ENCODE measurements at places on chromosomes 11 and 22. TPM values are rescaled to one million over a fixed set of nuclear protein-coding genes. Genes with fewer than 3 reads are reported as not detected.

The TOMM22 gene
- 19.3 TPM for total RNA-seq

DNA sequence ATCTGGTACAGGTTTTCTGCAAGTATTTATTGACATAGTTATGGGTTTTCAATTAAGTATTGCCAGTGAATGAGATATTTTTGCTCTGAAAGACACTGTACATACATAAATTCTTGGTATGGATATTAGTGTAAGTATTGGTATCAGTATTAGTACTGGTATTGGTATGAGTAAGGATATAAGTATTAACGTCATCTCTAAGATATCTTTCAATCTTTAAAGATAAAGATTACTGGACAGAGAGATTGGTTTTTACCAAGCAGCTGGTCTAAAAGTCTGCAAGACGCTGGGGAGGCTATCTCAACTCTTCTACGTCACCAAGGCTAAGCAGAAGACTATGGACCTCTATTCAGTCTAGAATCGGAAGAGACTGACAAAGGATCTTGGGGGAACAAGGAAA, 234.5 kb downstream of the NXPE2 start:
- H3K27ac ChIP-seq: no peak overlapping the region
- no peak overlapping the region for H3K4me3 ChIP-seq
- no peaks in the 10 kb centered on the region for H3K36me3 ChIP-seq
- DNase-seq: no peak
- H3K4me1 ChIP-seq: no peaks in the 10 kb centered on the region
- H3K27me3 ChIP-seq: no peaks in the 10 kb centered on the region

The APOL6 gene
- 6.4 TPM for total RNA-seq

DNA sequence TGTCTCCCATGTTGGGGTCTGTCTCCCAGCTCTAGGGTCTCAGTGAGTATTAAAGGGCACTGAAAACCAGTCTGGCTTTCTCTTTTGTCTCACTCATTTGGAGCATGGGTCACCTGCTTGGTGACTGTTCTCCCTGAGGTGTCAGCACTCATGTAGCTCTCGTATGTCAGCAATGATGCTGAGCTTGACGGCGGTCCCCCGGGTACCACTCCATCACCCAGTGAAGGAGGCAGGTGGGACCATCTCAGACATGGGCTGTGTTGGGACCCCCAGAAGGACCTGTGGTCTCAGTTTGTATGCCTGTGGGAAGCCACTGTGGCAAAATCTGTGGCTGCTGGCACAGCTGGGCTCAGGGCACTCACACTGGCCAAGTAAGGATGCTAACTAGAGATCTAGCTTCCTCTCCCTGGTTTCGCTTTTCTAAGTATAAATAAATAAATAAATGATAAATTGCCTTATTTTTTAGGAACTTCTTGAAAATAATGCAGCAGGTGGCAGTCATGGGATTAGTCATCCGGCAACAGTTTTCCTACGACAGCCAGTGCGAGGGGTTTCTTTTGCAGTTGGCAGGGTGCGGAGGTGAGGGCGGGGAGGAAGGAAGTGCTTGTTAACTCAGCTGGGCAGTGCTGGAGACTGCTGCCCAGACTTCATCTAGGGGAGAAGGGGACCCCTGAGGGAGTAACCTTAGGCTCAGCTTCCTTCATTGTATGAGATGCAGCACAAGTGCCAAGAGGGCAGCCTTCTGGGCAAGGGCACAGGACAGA, 48.8 kb downstream of the OSBP2 start:
- no peaks in the 10 kb centered on the region for H3K27me3 ChIP-seq
- H3K27ac ChIP-seq: no peak overlapping the region
- no peak overlapping the region for H3K4me3 ChIP-seq

GRCh38 chr11:35375332-35376117, 43.8 kb downstream of the SLC1A2 start:
- no peaks in the 10 kb centered on the region for H3K27me3 ChIP-seq
- H3K4me1 ChIP-seq: no peaks in the 10 kb centered on the region
- no peaks in the 10 kb centered on the region for H3K36me3 ChIP-seq
- no peak overlapping the region for H3K27ac ChIP-seq
- no peak overlapping the region for H3K4me3 ChIP-seq

GRCh38 chr22:46422896-46423295, 87.4 kb downstream of the TRMU start:
- DNase-seq: no peak
- H3K4me3 ChIP-seq: no peak overlapping the region
- no peaks in the 10 kb centered on the region for H3K36me3 ChIP-seq
- H3K27ac ChIP-seq: no peak overlapping the region

- DNase-seq: no peak
- H3K27ac ChIP-seq: no peak overlapping the region
- H3K27me3 ChIP-seq: peaks cover 19% of the 10 kb centered on the region
- H3K36me3 ChIP-seq: no peaks in the 10 kb centered on the region
Observed at GRCh38 chr22:50551160-50551752, 5.6 kb downstream of the KLHDC7B start.

The SLC5A1 gene
- total RNA-seq: not detected

The CTNND1 gene
- total RNA-seq: 69.5 TPM

- DNase-seq: no peak
- H3K4me1 ChIP-seq: peaks cover 12% of the 10 kb centered on the region
- no peaks in the 10 kb centered on the region for H3K27me3 ChIP-seq
- H3K27ac ChIP-seq: peak overlapping the region; percentile 98
- peaks cover 2% of the 10 kb centered on the region for H3K36me3 ChIP-seq
Observed at GRCh38 chr11:6321961-6322362, 1.7 kb upstream of the CAVIN3 start.

DNA sequence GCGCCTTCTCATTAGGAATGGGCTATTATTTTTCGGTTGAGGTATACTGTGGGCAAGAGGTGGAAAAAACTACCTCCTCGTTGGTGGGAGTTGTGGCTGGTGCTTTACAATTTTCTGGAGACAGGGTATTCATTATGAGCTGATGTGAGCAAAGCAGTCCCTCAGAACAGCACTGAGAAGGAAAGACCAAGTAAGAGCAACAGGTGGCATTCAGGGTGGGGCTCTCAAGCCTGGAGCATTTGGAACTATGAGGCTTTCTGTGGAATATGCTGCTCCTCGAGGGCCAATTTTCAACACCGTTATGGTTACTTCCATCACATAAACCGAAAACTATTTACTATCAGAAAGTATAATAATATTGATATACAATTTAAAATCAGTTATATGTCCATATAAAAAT, 3.7 kb downstream of the SNX19 start:
- H3K27me3 ChIP-seq: no peaks in the 10 kb centered on the region
- peaks cover 48% of the 10 kb centered on the region for H3K36me3 ChIP-seq
- DNase-seq: no peak
- peaks cover 6% of the 10 kb centered on the region for H3K4me1 ChIP-seq
- H3K27ac ChIP-seq: no peak overlapping the region

DNA sequence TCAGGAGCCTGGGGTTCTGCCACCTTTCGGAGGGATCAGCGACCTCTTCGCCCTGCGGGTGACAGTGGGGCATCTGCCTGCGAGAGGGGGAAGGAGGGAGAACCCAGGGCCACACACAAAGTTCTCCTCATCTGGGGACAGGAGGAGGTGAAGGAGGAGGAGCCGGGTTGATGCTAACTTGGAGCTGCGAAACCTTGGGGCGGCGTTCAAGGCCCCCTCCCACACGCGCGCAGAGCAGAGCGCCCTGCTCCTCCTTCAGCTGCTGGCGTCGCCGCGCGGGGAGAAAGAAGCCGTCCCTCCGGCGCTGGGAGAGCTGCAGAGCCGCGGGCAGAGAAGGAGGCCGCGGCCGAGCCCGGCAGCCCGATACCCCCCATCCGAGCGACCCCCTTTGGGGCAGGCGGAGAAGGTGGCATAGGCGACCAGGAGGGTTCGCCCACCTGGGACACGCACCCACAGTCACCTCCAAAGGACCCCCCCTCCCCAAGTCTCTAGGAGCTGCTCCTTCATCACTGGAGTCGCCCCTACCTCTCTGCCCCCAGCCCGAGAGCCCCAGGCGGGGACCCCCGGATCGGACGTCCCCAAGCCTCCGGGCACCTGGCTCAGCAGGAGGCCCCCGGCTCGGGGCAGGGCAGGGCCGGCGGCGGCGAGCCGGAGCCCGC, at the start of gene RASD2:
TSS of gene RASD2 (plus strand) at position 237 of the 659 bp plus-strand sequence. CDS start 5,979 bp downstream, outside the sequence.
- peak within 1 kb of the TSS; percentile 71 for H3K4me3 ChIP-seq
- H3K4me1 ChIP-seq: peaks cover 14% of the 10 kb centered on the region
- H3K36me3 ChIP-seq: no peaks in the 10 kb centered on the region
- DNase-seq: peak; percentile 73
- H3K27me3 ChIP-seq: no peaks in the 10 kb centered on the region
- H3K27ac ChIP-seq: peak within 1 kb of the TSS; percentile 84

DNA sequence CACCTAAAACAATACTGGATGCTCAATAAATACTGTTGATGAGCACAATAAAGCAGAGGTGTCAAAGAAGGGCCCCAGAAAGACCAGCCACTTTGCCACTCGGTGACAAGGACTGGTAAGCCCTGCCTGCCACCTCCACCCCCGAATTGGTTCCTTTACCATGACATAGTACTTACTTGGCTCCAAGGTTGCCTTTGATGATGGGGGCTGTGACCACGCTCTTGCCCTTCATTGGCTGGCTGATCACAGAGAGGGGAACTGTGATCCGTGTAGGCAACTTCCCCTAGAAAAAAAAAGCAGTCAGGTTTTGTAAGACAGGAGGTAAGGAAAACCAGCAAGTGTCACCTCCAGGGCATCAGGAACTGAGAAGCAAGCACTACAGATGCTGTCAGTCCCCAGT, 29.7 kb downstream of the NFRKB start:
- peaks cover 77% of the 10 kb centered on the region for H3K36me3 ChIP-seq
- no peak overlapping the region for H3K4me3 ChIP-seq
- no peaks in the 10 kb centered on the region for H3K4me1 ChIP-seq
- H3K27ac ChIP-seq: no peak overlapping the region
- no peaks in the 10 kb centered on the region for H3K27me3 ChIP-seq

- peak; percentile 68 for DNase-seq
- peak within 1 kb of the TSS; percentile 79 for H3K4me3 ChIP-seq
- H3K36me3 ChIP-seq: no peaks in the 10 kb centered on the region
- H3K27me3 ChIP-seq: no peaks in the 10 kb centered on the region
- no peaks in the 10 kb centered on the region for H3K4me1 ChIP-seq
Observed at GRCh38 chr11:57761301-57762234, at the start of gene CTNND1. TSS of gene CTNND1 (plus strand) at chr11:57761802. CDS start at chr11:57791479, 29,677 bp downstream.

GRCh38 chr11:119081682-119082260, 2.9 kb upstream of the HMBS start:
- no peaks in the 10 kb centered on the region for H3K27me3 ChIP-seq
- H3K36me3 ChIP-seq: peaks cover 47% of the 10 kb centered on the region
- peaks cover 3% of the 10 kb centered on the region for H3K4me1 ChIP-seq
- DNase-seq: no peak
- no peak overlapping the region for H3K27ac ChIP-seq

DNA sequence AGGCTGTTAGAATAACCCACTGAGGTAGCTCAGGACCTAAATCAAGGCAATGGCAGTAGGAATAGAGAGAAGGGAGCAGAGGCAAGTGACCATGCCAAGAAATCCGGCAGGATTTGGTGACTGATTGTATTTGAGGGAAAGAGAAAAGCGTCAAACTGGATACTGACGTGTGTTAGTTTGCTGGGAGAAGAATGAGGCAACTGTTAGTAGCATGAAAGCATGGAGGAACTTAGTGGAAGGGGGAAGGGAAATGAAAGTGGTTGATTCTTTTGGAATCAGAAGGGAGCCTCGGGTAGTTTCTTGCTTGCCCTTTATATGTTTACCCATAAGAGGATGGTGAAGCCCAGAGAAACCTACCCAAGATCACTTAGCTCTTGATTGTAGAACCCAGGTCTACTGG, 8.3 kb downstream of the PPFIBP2 start:
- H3K27ac ChIP-seq: no peak overlapping the region
- H3K36me3 ChIP-seq: no peaks in the 10 kb centered on the region
- no peak overlapping the region for H3K4me3 ChIP-seq
- peaks cover 2% of the 10 kb centered on the region for H3K4me1 ChIP-seq
- no peak for DNase-seq
- no peaks in the 10 kb centered on the region for H3K27me3 ChIP-seq

The ENTHD1 gene
- total RNA-seq: 0.21 TPM

GRCh38 chr11:95268391-95268790, 37.4 kb upstream of the SESN3 start:
- no peak overlapping the region for H3K27ac ChIP-seq
- DNase-seq: no peak
- no peak overlapping the region for H3K4me3 ChIP-seq

- no peak for DNase-seq
- H3K27me3 ChIP-seq: no peaks in the 10 kb centered on the region
- no peaks in the 10 kb centered on the region for H3K4me1 ChIP-seq
- no peak overlapping the region for H3K4me3 ChIP-seq
Observed at GRCh38 chr22:43542681-43543521, 131.1 kb downstream of the MPPED1 start.

- no peaks in the 10 kb centered on the region for H3K27me3 ChIP-seq
- no peak for DNase-seq
- no peak overlapping the region for H3K4me3 ChIP-seq
- no peaks in the 10 kb centered on the region for H3K4me1 ChIP-seq
Observed at GRCh38 chr11:57546869-57547475, 9.6 kb downstream of the SMTNL1 start.

The TMEM121B gene
- total RNA-seq: 0.11 TPM

GRCh38 chr11:95365348-95365747, 134.3 kb upstream of the SESN3 start:
- H3K27me3 ChIP-seq: no peaks in the 10 kb centered on the region
- DNase-seq: no peak
- no peaks in the 10 kb centered on the region for H3K36me3 ChIP-seq
- no peak overlapping the region for H3K4me3 ChIP-seq

- peaks cover under 1% of the 10 kb centered on the region for H3K4me1 ChIP-seq
- H3K36me3 ChIP-seq: no peaks in the 10 kb centered on the region
- DNase-seq: no peak
Observed at GRCh38 chr11:43674560-43674959, 6.0 kb upstream of the HSD17B12 start.

DNA sequence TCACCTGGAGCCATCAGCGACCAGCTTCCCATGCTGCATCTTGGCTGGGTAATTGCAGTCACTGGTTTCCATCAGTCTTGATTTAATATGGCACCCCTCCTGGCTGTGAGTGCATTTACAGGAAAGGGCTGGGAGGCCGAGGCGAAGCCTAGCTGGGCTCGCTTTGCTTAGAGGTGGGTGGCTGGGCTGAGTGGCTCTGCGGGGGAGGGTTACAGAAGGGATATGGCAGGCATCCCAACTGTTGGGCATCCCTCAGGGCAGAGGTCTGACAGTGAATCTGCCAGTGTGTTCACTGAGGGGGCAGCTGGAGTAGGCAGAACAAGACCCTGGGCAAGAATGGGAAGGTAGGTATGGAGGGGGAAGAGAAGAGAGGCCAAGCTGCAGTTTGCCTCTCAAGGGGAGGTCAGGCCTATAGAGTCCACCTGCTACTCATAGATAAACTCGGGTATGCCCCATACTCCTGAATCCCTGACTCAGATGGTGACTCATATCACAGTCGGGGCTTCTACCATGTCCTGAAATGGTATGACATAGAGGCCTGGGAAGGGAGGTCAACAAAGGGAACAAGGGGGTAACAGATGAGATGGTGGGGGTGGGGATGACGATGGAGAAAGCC, 77.5 kb upstream of the PHOX2A start:
- H3K4me3 ChIP-seq: no peak overlapping the region
- H3K4me1 ChIP-seq: no peaks in the 10 kb centered on the region
- no peak for DNase-seq
- no peaks in the 10 kb centered on the region for H3K27me3 ChIP-seq
- H3K27ac ChIP-seq: no peak overlapping the region

The FAM180B gene
- total RNA-seq: not detected
